ENCODE measurements at places on chromosomes 7 and 10.

DNA sequence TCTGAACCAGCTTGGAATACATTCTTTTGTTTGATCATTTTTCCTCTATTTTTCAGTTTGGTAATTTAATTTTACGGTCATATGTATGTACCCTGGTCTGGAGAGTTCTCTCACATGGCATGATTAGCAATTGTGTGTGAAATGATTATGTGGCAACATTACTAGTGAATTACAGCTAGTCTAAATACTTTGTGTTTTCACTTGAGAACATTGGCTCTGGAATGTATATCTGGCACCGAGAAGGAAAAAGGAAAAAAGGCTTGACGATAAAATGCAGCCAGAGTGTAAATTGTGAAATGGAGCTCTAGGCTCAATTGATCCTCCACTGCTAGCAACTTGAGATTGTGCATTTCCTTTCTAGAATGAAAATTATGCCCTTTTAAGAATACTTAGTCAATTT is 397.2 kb downstream of the EXOC4 start:
- DNase-seq, result no peak

DNA sequence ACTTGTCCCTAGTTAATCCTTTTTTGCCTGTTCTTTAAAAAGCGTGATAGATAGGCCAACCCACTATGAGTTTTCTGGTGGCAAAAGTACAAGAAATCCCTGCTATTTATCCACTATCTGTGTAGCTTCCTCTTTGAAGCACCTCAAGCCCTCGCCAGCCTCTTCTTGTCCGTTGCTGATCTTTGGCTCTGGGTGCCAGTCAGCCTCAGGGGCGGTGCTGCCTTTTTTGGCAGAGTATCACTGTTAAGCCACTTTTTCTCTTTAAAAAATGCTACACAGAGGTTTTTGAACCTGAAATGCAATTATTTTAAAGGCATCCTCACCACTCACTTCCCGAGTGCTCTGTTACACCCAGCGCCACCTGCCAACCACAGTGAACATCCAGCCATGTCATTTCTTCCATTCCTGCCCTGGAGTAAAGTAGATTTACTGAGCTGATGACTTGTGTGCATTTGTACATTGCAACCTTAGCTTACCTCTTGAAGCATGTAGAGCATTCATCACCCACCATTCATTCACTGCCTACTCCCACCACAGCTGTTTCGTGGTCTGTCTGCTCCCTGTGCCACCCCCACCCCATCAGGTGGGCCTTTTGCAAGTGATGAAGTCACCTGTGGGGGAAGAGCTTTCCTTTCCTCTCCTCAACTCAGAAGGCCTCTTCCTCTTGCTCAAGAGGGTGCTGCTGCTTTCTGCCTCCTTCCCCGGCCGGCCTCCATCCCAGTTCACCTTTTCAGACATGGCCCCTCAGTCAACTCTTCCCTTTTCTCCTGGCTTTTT is 414.2 kb upstream of the GALNT17 start:
- no peak for DNase-seq

DNA sequence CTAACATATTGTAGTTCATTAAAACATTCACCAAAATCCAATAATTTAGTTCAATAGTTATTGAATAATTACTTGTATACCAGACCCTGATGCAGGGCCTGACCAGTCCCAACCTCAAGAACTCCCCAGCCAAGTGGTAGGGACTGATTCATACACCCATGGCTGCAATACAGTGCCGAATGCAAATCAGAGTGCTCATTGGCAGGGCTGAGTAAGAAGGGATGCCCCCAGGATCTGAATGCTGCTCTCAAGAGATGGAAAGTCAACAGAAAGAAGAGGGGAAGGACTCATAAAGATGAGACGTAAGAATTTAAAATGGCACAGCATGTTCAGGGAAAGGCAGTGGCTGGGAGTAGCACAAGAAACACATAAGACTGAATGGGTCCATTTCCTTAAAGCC is 29.9 kb downstream of the ZNF438 start:
- no peak for DNase-seq

- DNase-seq, result peak; percentile 59
Observed at GRCh38 chr10:125006921-125007426, 65.1 kb downstream of the ZRANB1 start.

DNA sequence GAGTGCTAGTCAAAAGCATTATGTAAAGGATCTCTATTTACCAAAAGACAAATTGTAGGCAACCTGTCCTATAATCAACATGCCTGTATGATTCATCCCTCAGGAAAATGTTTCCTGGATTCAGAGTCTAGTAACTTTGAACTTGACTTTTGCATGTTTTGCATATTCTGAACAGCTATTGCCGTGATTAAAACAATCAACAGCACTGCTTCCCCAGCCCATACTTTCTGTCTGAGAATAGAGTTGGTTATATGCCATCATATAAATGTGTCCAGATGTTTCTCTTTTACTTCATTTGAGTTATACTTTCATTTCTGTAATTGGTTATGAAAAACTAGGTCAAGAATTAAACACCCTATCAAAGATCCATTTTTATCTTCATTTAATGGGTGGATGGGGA is 83.5 kb downstream of the ZMYND11 start:
- no peak for DNase-seq

DNA sequence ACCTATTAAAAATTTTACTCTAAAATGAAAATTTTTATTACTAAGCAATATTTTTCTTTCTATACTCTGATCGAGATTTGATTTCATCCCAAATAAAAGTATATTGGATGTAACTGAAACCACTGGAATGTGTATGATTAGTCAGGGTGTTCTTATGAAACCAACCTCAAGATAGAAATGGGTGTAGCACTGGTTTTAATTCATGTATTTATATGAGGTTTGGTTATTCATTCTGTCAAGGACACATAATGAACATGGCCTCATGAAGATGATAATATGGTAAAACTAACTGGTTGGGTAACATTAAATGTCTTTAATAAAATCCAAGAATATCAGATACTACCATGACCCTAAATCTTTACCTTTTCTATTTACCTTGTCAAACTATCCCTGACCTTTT is 197.7 kb downstream of the SEMA3A start:
- DNase-seq, result no peak

- no peak for DNase-seq
Observed at GRCh38 chr7:79877874-79878465, 256.7 kb upstream of the GNAI1 start.

GRCh38 chr7:89857767-89858166 is 296.5 kb upstream of the STEAP1 start:
- no peak for DNase-seq

GRCh38 chr10:132520177-132520811 is 17.3 kb upstream of the INPP5A start:
- DNase-seq, result peak; percentile 93

DNA sequence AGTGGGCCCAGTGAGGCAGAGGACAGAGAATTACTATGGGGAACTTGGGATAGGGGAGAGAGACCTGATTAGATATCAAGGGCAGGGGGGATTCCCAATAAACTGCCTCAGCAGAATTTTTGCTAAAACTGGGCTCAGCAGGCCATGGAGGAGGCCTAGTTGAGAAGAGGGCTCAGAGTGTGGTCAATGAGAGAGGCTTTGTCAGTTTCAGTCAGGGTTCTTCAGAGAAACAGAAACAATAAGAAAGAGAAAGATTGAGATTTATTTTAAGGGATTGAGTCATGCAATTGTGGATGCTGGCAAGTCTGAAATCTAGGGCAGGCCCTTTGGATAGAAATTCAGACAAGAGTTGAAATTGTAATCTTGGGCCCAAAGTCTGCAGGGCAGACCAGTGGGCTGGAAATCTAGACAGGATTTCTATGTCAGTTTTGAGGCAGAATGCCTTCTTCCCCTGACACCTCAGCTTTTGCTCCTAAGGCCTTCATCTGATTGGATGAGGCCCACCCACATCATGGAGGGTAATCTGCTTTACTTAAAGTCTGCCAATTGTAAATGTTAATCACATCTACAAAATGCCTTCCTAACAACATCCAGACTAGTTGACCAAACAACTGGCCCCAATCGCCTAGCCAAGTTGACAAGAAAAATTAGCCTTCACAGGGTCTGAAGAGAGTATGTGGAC is 33.5 kb upstream of the CCSER2 start:
- DNase-seq, result no peak

GRCh38 chr7:106061301-106061979 is 50.7 kb downstream of the SYPL1 start:
- DNase-seq, result no peak

- no peak for DNase-seq
Observed at GRCh38 chr7:41738336-41738735, 35.4 kb upstream of the INHBA start.

DNA sequence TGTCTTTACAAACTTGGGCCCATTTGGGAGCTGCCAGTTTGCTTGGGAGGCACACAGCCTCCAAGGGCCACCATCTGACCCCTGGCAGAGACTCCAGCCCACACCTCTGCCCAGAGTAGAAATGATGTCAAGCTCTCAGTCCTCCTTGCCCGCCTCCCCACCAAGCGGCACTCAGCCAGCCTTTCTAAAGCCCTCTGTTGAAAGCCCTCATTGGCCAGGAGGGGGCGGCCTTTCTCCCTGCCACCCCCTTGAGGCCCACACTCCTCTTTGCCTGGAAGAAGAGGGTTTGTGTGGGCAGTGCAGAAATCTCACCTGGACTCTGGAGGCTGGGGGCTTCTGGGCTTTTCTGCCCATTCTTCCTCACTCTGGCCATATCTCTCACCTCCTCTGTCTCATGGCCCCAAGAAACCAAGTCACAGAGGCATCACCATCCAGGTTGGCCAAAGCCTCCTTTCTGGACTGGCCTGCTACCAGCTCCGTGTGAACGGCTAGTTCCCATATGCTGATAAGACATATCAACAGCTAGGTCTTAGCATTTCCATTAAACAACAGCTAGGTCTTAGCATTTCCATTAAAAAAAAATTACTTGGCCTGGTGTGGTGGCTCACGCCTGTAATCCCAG is 36.1 kb downstream of the UBTD1 start:
- no peak for DNase-seq

- DNase-seq, result no peak
Observed at GRCh38 chr7:92645114-92646061, 55.2 kb upstream of the FAM133B start.

- DNase-seq, result no peak
Observed at GRCh38 chr7:108580298-108580697, 10.6 kb downstream of the DNAJB9 start.
